Suppressor macrophage treated with lipopolysaccharide for 4 hours (primary cell): ENCODE measurements at places on chromosomes 13 and 19.

- DNase-seq = no peak
Measured at GRCh38 chr13:21055511-21056045, 5.8 kb downstream of the LATS2 start.

- DNase-seq = no peak
Measured at GRCh38 chr19:4326837-4327251, 11.8 kb downstream of the STAP2 start.

DNA sequence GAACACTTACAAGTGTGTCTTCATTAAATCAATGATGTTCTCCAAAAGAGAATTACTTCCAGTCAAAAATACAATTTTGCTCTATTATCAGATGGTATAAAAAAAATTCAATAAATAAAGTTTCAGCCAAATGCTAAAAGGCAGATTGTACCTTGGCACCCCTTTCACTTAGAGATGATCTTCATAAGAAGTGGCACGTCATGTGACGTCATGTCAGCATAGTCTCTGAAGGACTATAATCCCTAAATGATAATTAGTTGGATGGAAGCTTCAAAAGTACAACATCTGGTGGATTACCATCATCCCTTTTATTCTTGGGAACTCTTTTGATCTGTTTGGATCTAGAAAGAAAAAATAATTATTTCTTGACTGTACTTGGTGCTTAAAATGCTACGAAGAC is 335.5 kb upstream of the EDNRB start:
- DNase-seq = no peak

GRCh38 chr13:73274147-73274546 is 215.3 kb downstream of the KLF5 start:
- no peak for DNase-seq

DNA sequence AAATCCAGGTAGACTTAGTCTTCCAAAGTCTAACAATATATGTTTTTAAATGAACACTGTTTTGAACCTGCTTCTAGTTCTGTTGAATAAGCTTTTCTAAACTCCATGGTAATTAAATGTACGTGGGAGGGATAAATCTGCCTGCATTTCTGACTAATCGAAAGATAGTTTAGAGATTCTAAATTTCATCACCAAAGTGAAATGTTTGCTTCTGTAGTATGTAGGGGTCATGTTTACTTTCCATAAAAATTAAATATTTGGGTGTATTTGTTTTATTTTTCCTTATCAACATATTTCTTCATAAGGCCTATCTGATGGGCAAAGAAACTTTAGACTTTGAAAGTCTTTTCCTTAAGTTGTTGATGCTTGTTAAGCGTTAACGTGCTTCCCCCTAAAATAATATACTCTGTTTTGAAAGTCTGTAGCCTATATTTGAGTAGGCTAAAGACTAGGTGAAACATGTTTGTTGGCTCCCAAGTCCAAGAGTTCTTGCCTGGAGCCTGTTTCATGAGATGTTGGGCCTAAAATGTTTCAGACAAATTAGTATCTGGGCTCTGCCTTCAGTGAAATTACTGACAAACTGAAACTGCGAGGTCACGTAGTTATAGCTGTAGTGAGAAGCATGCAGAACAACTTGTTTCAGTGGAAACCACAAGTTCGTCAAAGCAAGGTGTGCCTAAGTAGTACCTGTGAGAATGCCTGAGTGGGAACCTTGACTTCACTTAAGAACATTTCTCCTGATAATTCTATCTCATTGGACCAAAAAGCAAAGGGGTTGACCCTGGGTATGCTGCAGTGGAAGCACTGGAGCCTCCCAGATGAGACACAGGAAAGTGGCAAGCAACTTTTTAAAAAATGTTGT is 126.2 kb downstream of the LMO7 start:
- no peak for DNase-seq

DNA sequence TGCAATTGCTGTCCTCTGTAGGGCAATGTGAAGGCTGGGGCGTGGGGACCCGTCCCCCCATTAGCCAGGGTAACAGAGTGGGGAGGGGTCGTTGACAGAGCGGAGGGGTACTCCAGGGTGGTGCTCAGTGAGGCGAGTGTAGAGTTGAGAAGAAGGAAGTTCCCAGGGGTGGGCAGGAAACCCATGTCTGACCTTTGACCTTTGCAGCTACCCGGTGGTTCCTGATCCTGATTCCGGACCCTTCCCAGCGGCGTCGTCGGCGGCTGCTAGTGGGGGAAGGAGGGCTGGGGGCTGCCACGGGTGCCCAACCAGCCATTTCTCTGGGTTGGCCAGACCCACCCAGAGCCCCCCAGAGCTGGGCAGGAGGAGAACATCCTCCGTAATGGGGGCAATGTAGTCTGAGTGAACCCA is 2.1 kb upstream of the PLVAP start:
- no peak for DNase-seq

- peak; percentile 49 for DNase-seq
Measured at GRCh38 chr13:75870397-75870903, 234.3 kb downstream of the LMO7 start.

- DNase-seq = no peak
Measured at GRCh38 chr13:111970494-111971141, 96.3 kb upstream of the SOX1 start.
